RCC 7860 (cell line): ENCODE measurements at places on chromosomes 2 and 18.

DNA sequence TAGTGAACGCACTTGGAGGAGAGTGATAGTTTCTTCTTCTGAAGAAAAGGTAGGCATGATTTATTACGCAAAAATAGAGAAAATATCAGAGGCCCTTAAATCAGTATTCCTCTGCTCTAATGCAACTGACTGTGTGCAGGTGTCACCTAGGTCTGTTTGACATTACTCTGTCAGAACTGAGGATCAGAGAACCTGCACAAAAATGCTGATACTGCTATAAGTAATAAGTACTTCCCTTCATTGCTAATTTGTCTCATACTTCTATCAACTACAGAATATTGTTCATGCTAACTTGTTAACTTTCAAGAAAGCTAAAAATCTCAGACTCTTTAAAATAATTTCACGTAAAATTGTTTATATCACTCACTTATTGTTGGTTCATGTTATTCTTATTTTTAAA lies 358.5 kb downstream of the ZNF804A start:
- no peak for DNase-seq

GRCh38 chr2:140392824-140393223 lies 1612.6 kb upstream of the NXPH2 start:
- DNase-seq = no peak

- DNase-seq = peak; percentile 24
These were observed at the start of gene MOCOS for GRCh38 chr18:36187193-36187825. Gene MOCOS (plus strand): TSS chr18:36187497. CDS start chr18:36187540, 43 bp downstream.

DNA sequence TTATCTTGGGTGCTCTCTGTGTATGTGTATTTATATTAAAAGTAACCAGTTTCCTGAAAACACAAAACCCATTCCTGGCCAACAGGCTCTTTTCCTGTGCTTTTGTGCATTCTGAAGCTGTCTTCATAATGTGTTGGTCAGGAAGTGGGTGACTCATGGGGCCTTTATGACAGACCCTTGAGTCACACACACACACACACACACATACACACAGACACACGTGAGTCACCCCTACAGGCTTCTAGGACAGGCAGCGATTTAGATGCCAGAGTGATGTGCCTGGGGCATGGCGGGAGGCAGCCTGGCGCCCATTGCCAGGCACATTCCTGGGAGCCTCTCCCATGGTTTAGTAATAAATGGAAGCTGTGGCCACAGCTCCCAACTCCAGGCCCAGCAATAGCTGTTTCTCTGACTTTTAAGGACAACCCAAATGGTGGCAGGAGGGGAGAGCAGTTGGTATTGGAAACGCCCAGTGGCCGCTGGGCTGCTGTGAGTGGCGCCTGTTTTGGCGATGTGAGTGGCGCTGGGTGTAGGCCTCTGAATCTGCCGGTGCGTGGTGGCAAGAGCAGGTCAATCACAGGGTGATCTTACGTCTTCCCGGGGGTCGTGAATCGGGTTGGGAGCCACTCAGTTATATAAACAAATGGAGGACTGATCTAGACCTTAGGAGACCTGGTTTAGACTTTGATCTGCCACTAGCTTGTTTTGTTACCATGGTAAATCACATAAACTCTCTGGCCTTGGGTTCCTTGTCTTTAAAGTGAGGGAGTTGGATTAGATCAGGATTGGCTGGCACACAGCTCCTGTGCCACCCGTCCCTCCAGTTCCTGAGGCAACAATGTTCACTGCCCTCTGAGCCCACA lies 150.7 kb upstream of the DLX2 start:
- DNase-seq = peak; percentile 99

GRCh38 chr2:72148003-72148836 lies 558 bp upstream of the CYP26B1 start:
- DNase-seq = no peak

- no peak for DNase-seq
These were observed 34.5 kb downstream of the DTNA start for GRCh38 chr18:34744569-34744968.

- DNase-seq = no peak
These were observed at the start of gene ADRA2B for GRCh38 chr2:96116424-96116878. Gene ADRA2B (minus strand): TSS chr2:96116571. CDS start chr2:96116149, 422 bp downstream.

DNA sequence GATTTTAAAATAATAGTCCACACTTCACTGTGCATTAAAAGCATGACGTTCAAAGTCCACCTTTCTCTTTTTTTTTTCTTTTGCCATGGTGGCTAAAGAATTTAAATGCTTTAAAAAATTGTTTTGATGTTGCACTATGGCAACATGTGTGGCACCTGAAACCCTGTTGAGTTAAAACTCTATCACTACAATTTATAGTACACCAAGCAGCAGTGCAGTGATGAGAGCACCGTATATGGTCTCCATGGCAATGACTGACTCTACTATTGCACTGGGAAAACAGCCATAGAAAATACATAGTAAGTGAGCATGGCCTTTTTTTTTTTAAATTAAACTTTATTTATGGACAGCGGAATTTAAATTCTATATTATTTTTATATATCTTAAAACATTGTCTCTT lies 298.8 kb downstream of the FIGN start:
- DNase-seq = no peak

DNA sequence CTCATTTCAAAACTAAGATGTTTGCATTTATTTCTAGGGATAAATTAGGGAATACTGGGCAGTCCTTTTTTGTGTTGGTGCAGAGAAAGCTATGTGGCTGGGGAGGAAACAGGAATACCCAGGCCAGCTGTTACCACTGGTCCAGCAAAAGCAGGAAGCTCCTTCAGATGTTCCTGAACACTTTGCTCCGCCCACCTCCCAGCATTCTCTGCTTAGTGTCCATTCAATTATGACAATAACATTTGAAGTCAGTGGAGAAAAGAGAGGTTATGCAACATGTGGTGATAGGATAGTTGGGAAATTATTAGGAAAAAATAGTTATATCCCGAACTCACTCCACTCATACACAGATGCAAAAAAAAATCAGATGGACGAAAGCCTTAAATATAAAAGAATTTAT lies 22.1 kb upstream of the ARPC2 start:
- DNase-seq = no peak

DNA sequence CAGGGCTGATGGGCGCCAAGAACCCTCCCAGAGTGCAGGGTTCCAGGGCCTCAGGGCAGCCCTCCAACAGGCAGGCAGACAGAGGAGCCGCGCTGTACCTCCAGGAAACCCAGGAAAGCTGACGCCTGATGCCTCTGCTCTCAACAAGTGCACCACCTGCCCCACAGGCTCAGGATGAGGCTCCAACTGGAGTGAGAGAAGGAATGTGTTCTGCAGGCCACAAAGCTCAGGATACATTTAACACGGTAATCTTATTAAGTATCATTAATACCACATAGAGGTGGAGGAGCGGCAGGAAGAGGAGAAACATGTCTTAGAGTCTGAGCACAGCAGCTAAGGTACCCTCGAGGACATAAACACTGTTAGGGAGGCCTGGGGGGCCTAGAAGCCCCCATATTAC lies 155.9 kb upstream of the CAPN13 start:
- DNase-seq = no peak

DNA sequence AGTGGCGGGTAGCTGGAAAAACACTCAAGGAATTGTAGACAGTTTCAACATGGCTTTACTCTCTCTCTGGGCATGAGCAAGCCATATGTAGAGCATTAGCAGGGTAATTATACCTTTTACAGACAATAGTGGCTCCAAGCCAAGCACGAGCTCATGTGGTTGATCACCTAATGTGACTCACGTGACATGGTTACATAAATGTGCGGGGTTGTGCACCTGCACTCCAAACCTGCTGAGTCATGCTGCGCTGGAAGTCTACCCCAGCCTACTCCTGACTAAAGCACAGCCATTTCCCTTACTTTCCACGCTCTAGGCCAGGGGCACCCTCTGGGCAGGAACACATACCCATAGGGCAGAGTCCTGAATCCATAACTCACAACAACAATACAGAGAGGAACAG lies 232.8 kb downstream of the MBD5 start:
- DNase-seq = peak; percentile 27
